Activated T-helper 17 cell treated with anti-CD3 and anti-CD28 coated beads, Interleukin-2, amount 50 U/mL, for 72 hours (primary cell): ENCODE measurements at places on chromosomes 13 and 19. TPM values are rescaled to one million over a fixed set of nuclear protein-coding genes. Genes with fewer than 3 reads are reported as not detected.

DNA sequence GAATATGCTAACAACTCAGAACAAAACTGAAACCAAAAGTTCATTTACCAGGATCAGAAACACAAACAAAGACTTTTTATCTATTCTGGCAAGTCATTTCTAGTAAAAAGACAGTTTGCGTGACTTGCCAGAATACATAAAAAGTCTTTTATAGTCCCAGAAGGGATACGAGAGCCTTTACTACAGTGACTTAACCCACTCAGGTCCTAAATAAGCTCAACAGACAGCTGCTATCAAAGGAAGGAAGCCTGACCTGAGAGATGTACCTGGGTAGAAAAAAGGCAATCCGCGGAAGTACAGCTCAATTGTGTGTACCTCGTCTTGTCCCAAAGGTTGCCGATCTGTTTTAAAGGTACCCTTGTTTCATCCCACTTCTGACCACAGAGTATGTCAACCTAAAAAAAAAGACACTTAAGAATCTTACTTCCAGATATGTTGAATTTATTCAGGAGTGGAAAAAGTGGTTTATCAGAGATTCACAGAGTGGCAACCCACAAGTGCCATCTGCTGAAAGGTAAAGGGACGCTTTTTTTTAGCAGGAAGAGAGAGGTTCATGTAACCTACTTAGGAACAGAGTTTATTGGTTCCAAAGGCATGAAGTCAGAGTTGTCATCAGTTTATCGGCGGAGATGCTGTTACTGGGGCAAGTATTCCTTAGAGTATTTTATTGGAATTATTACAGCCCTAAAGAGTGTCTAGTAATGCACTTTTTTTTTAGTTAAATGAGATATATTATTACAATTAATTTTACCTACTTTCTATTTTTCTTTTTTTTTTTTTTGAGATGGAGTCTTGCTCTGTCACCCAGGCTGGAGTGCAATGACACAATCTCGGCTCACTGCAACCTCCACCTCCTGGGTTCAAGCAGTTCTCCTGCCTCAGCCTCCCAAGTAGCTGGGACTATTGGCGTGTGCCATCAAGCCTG is 69.7 kb upstream of the C1QTNF9B start:
- ATAC-seq: peak; percentile 80

- no peak for ATAC-seq
Observed at GRCh38 chr19:50551034-50551714, 17.1 kb downstream of the LRRC4B start.

The PTGER1 gene
- 0.17 TPM for total RNA-seq

GRCh38 chr13:21557995-21558394 is 46.0 kb downstream of the MICU2 start:
- ATAC-seq: no peak

- ATAC-seq: no peak
Observed at GRCh38 chr19:48877855-48878195, 5.6 kb downstream of the PPP1R15A start.

The IL4I1 gene
- 42.0 TPM for total RNA-seq

The MCEMP1 gene
- not detected for total RNA-seq

DNA sequence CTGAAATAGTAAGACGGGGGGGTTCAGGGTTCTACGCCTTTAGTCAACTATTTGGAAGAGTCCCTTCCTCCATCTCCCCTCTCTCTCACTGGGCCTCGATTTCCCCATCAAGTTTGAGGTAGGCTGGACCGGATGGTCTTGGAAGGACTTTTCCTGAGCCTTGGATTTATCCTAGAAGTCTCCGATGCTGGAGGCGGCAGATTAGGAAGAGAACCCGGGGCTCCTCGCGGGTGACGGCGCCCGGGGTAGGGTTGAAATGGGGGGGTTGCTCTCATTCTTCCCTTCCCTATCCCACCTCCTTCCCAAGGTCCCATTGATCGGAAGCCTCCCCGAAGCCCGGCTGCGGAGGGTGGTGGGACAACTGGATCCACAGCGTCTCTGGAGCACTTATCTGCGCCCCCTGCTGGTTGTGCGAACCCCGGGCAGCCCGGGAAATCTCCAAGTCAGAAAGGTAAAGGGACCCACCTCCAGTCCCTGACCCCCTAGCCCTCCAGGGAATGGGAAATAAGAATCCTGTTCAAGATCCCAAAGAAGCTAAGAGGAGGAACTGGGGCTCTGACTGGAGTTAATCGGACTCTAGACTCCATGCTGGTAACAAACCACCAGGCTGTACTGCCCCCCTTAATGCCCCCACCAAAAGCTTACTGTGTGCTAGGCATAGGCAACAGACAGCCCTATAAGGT is 781 bp downstream of the QPCTL start:
- no peak for ATAC-seq

The IGFL2 gene
- total RNA-seq: not detected

The BORCS8 gene
- 14.9 TPM for total RNA-seq

DNA sequence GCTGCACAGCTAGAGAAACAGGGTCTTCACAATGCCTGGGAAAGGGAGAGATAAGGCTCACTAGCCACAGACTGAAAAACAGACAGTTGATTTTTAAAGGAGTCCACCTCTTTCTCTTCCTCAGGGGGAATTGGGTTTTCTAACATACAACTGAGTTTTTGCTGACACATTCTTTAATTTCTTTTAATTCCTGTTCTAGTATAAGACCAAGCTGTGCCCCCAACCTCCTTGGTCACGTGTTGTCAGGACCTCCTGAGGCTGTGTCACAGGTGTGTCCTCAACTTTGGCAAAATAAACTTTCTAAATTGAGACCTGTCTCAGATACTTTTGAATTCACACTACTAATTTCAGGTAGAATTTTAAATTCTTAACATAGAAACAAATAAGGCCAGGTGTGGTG is 12.1 kb upstream of the ZNF492 start:
- ATAC-seq: no peak

GRCh38 chr13:49635599-49636433 is 7.5 kb downstream of the ARL11 start:
- ATAC-seq: peak; percentile 48

DNA sequence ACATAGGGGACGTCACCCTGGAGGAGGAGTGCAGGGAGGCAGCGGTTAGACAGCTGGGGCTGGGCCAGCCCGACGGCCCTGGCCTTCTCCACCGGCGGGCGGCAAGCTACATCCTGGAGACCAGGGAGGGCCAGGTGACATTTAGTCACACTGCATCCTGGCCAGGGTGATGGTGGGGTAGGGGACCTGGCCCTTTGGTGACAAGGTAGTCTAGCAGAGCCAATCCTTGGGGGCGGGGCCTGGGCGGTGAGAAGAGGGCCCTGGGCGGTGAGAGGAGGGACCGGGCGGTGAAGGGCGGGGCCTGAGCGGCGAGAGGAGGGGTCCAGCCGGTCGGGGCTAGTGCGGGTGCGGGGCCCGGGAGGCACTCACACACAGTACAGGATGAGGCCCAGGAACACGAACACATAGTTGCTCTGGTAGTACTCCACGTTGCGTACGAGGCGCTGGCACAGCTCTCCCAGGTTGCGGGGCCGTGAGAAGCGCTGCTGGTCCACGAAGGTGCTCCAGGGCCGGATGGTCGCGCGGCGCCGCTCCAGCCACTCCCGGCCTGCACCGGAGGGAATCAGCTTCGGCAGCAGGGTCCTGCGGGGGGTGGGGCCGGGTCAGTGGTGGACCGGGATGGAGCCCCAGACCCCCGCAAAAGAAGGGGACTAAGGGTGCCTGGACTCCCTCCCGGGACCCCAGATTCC is 610 bp downstream of the RABAC1 start:
- peak; percentile 81 for ATAC-seq

- ATAC-seq: no peak
Observed at GRCh38 chr19:34402074-34402600, 2.1 kb upstream of the PDCD2L start.

DNA sequence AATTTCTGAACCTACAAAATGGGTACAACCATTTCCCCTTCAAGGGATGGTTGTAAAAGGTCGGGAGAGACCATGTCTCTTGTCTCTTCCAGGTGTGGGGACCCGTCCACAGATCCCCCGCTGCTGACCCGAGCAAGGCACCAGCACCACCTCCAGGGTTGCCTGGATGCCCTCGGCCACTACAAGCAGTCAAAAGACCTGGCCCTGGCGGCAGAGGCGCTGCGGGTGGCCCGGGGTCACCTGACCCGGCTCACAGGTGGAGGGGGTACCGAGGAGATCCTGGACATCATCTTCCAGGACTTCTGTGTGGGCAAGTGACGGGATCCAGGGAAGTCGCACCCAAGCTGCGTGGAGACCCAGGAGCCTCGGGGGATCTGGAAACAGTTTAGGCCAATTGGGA is 4.0 kb downstream of the GTPBP3 start:
- ATAC-seq: no peak

DNA sequence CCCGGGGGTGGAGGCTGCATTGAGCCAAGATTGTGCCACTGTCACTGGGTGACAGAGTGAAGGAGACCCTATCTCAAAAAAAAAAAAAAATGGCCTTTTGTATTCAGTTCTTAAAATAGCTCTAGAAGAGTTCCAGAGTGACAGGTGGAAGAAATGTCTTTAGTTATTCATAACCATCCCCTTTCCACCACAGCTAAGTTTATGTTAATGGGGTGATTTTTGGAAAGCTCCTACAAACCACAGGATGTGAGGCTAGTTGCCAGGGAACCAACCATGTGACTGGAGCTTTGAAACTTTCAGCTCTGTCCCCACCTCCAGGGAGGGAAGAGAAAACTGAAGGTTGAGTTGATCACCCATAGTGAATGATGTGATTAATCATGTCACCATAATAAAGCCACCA is 6.9 kb downstream of the ZNF490 start:
- ATAC-seq: peak; percentile 100

The RDH8 gene
- not detected for total RNA-seq

GRCh38 chr13:110209950-110210603 is 96.9 kb downstream of the COL4A1 start:
- ATAC-seq: no peak

DNA sequence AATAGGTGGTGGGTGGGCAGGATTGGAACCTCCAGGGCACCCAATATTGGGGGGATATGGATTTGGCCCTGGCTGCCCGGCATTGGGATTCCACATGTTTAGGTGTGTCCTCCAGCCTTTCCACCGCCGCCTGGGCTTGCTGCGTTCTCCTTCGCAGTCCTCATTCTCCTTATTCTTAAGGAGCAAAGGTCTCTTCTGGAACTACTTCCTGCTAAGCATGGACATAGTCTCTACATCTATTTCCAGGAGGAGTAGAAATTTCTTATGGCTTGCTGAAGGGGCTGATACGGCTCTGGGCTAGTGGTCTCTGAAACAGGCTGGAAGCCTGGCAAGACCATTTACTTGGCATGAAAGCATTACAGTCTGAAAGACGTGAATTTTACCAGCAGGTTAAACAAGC is 9.2 kb upstream of the FCGBP start:
- no peak for ATAC-seq

The SLAIN1 gene
- total RNA-seq: 17.1 TPM

GRCh38 chr19:17806945-17807344 is 12.0 kb downstream of the B3GNT3 start:
- no peak for ATAC-seq

GRCh38 chr13:110616103-110617101 is 1.1 kb downstream of the NAXD start:
- ATAC-seq: peak; percentile 80

DNA sequence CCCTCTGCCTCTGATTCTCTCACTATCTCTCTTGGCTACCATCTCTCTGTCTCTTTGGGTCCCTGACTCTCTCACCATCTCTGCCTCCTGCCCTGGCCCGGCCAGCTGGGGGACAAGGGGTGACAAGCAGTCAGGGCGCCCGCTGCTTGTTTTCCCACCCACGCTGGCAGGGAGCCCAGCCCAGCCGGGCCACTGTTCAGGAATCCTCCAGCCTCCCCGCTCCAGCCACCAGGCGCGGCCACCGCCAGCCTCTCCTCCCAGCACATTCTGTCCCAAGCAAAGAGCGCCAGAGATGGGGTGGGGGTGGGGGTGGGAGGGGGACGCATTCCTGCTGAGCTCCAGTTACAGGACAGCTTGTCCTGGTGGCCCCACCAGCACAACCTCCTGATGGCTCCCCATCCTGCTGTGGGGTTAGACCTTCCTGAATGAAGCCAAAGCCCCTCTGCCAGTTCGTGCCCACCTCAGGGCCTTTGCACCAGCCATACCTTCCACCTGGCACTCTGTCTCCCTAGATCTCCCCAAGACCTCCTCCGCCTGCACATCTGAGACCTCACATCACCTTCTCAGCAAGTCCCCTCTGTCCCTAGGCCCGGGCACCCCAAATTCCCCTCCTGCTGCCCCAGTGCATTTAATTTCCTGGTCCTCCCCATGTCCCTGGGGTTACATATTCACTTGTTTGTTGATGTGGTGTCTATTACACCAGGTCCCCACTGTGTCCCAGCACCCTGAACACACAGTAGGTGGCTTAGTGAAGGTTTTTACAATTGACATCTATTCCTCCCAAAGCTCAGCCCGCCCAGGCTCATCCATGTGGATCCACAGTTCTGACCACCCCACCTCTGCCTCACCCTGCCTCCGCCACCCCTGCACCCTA is 12.5 kb downstream of the ARRDC2 start:
- no peak for ATAC-seq

The IFNL3 gene
- not detected for total RNA-seq

The ENOX1 gene
- total RNA-seq: 1.7 TPM

GRCh38 chr19:45245826-45246225 is 619 bp upstream of the EXOC3L2 start:
- no peak for ATAC-seq

- no peak for ATAC-seq
Observed at GRCh38 chr19:49925486-49925885, 3.5 kb upstream of the ATF5 start.

DNA sequence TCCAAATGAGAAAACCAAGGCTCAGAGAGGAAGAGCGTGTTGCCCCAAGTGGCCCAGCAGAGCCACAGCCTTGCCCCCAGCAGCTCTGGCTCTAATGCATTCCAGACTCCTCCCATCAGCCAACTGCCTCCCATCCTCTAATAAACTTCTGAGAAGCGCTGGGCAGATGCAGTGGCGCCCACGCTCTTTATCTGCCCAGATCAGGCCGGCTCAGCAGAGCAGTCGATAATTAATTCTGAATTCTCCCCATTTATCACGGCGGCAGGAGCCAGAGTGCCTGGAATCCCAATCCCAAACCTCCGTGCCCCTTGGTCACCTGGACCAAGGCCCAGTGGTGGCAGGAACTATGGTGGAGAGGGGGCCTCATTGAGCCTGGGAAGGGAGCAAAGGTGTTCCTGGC is 13.9 kb downstream of the TINCR start:
- no peak for ATAC-seq

The TMEM255B gene
- total RNA-seq: 2.0 TPM

DNA sequence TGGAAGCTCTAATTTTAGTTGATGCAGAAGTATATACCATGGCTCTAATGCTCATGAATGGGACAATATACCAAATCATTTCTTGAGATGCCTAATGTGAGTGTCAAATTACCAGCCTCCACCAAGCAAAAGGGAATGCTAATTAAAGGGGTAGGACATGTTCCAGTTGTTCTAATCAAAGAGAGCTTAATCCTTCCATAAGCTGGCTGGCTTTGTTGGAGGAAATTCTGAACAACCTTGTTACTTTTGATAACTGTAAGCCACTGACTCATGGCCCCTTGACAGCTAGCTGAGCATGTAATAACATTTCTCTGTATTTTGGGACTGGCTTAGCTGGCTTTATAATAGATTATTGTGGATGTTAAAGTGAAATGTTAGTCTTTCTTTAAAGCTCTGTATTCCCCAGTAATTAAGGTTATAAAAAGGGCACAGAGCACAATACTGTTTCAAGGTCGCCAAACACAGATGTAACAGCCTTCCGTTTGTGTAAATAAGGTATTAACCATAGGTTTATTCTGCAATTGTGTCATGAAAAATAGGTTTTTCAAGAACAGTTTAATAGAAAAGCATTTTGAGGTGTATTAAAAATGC is 1194.0 kb downstream of the PCDH9 start:
- no peak for ATAC-seq
